ENCODE measurements at places on chromosomes 4 and X.

GRCh38 chr4:41507291-41507947, 30.5 kb upstream of the LIMCH1 start:
- DNase-seq, result no peak

DNA sequence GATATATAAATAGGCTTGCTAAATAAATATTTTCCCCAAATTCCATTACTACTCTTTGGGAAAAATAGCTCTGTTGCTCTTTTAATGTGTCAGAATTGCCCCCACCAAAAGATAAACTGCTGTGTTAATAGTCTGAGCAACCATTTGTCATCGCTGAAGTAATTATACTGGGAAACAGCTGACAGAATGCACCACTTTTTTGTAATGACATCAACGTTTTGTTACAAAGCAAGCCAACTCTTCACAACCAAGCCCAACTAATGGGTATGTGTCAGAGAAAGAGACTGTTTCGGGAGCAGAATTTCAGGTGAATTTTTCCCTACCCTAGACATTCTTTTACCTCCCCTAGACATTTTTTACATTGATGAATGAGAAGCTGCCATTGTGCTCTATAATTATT, 405.0 kb upstream of the MAGEB18 start:
- no peak for DNase-seq

DNA sequence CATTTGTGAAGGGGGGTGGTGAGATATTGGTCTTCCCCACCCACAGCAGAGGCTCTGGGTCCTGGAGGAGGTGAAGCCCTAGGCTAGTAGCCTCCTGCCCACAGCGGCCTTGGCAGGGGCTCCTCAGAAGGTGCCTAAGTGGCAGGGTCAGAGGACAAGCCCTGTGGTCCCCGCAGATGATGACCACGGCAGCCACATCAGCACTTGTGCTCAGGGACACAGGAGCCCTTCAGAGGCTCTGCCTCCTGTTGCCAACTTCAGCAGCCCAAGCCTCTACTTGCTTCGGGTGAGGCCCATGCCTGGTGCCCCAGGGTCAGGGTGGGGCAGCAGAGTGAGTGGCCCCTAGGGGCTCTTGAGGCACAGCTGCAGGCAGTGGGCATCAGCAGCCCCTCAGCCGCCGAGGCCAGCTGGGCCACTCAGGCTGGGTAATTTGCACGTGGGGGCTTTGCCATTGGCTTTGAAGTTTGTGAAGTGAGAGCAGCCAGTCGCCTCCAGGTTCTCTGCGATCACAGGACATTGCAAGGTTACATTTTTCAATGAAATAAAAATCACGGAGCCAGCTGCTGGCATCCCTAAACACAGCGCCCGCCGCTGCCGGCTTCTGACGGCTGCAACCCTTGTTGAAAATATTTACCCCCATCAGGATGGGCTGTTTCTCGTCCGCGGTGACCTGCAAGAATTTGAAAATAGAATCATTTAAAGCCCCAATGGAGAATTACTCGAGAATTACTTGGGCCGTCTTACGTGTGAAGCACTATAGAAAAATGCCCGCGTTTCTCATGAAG, 108.5 kb downstream of the HMX1 start:
- no peak for DNase-seq

DNA sequence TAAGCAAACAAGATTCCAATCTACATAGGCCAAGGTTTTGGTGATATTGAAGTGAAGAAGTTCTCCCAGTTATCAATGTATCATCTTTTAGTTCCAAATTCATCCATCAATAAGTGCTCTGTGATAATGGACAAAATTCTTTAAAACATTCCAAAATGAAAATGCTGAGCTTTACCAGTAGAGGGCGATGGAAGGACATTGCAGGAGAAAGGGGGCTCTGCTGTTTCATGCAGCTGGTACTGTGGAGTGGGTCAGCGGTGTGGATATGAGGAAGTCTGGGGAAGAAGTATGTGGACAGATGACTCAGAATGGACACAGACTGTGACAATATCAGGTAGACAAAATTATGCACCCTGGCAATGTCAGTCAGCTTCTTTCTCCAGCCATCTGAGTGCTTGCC, 46.6 kb upstream of the HS6ST2 start:
- DNase-seq, result peak; percentile 4

- DNase-seq, result no peak
These were observed 66.3 kb downstream of the WWC2 start for GRCh38 chr4:183165376-183165775.

- no peak for DNase-seq
These were observed 152.3 kb downstream of the AMELX start for GRCh38 chrX:11445540-11445939.

GRCh38 chr4:4948370-4948769, 70.9 kb downstream of the CYTL1 start:
- no peak for DNase-seq

- DNase-seq, result no peak
These were observed 36.3 kb downstream of the BCLAF3 start for GRCh38 chrX:19954335-19955096.

DNA sequence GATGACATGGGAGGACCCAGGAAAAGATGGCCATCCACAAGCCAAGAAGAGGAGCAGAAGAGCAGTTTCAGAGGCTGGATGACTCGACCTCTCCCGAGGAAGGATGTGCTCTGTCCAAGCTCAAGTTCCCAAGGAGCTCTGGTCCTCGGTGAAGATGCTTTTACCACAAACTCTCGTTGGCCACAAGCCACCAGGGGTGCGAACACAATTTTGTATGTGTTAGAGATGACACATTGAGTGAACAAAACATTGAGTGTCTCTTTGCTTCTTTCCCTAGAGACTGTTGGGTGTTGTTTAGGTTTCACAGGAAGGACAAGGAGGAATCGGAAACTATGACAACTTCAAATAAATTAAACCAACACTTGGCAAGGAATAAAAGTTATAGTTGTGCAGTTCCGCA, 26.3 kb downstream of the FGFBP1 start:
- DNase-seq, result no peak

- no peak for DNase-seq
These were observed 74.6 kb upstream of the C1QTNF7 start for GRCh38 chr4:15353207-15353606.

- peak; percentile 24 for DNase-seq
These were observed 168.8 kb upstream of the RBPJ start for GRCh38 chr4:26152056-26152455.

- no peak for DNase-seq
These were observed 161.1 kb upstream of the NAP1L5 start for GRCh38 chr4:88858752-88859151.

- no peak for DNase-seq
These were observed 105.0 kb downstream of the PCDH7 start for GRCh38 chr4:30825008-30825770.

DNA sequence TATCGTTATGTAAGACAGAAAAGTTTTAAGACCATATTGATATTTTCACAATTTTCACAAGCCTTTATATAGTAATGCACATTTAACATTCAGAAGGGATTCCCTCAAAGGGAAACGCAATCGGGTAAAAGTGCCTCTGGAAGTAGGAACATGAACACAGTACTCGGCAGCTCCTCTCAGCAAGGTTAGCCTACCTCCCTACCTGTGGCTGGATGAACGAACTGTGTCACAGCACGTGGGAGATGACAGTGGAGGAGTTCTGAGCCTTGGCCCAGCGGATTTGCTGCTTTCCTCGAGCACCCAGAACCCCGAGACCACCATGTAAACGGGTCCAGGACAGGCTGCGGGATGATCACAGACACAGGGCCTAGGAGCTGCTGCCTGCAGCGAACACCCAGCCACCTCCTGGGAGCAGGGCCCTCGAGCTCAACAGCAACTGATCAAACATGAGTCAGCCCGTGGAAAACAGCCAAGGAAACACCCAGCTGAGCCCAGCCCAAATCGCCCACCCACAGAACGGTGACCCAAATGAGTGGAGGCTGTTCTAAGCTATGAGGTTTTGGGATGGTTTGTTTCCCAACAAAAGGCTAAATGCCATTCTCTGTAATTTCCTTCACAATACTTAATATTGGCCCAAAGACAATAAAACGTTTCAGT, 30.4 kb downstream of the FAT1 start:
- no peak for DNase-seq

DNA sequence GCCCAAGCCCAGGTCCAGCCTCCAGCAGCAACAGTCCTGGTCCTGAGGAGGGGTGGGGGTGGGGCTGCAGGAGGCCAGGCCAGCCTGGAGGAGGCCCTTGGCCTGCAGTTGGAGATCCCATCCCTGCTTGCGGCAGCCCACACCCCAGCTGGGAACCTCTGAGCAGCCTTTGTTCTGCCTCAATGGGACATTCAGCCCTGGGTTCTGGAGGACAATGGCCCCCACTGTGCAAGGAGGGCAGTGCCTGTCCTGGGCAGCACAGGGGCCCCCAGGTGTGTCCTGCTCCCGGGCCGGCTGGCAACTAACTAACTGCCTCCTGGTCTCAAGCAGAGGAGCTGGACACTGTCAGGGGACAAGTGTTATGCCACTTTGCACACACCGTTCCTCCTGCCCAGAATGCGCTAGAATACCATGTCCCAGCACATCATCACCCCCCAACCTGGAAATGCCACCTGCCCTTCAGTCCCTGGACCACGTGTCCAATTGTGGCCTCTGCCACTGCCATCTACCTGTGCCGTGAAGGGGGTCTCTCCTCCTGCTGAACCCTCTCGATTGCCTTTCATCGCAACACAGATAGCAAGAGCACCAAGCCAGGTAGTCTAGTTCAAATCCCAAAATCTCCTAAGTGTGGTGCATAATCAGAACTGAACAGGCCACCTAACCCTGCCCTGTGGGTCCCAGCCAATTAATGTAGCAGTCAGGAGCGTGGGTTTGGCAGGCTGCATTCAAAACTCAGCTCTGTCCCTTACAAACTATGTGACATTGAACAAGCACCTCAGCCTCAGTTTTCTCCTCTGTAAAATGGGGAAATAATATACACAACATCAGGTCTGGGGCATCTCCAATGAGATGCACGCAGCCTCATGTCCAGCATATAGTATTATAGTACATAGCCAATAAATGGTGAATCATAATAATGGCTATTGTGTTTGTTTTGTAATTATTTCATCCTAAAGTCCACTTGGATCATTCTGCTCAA, 8.8 kb downstream of the PPP2R2C start:
- no peak for DNase-seq

GRCh38 chr4:109079201-109079600, 223.3 kb downstream of the COL25A1 start:
- no peak for DNase-seq

- DNase-seq, result no peak
These were observed 136.3 kb downstream of the MGST2 start for GRCh38 chr4:139801895-139802294.

- no peak for DNase-seq
These were observed 229.5 kb downstream of the GALNTL6 start for GRCh38 chr4:172042714-172043114.

- DNase-seq, result no peak
These were observed 22.8 kb upstream of the HADH start for GRCh38 chr4:107966903-107967302.

GRCh38 chrX:44651358-44651757, 108.7 kb upstream of the FUNDC1 start:
- no peak for DNase-seq

GRCh38 chr4:53671757-53672156, 80.5 kb upstream of the LNX1 start:
- DNase-seq, result peak; percentile 66

DNA sequence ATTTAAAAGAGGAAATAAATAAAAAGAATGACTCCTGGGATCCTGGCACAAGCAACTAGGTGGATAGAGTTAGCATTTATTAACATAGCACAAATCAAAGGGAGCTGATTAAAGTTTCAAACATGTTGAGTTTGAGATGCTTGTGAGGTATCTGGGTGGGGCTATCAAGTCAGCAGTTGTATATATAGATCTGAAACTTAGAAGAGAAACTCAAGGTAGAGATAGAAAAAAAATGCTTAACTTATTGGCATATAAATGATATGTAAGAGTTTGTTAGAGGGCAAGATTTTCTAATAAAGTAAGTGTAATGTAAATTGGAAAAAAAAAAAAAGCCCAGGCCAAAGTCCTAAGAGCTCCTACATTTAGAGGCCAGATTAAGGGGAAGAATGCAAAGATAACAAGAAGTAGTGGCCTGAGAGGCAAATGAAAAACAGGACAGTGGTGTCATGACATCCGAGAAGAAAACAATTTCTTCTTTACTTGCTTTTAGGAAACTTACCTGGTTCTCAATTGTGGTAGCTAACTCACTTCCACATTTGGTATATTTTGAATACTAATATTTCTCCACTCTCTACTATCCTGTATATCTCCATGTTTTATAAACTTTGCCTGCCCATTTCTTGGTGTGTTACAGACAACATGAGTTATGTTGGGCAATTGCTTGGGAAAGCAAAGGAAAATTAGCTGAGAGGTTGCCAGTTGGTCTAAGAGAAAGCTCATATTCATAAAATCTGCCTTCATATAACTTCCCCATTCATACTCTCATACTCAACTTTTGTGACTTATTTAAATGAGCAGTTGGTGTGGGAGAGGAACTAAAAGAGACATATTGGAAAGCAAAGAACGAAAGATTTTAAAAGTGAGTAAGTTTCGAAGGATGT, 169.2 kb downstream of the PARM1 start:
- no peak for DNase-seq

DNA sequence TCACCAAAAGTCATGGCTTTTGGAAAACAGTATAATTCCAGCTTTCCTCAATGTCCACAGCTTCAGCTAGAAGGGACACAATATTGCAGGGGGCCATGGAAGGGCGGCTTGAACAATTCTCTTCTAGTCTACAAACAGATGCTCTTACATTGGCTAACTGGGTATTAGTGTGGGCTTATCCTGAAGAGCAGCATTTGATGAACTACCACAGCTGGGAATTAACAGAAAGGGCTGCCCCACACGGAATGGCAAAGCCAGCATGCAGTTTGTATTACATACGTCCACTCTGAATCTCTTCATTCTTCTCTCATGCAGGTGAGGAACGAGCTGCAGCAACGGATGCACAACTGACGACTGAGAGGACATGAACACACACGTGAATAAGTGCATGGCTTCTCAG, 13.0 kb upstream of the PDCL2 start:
- DNase-seq, result no peak

DNA sequence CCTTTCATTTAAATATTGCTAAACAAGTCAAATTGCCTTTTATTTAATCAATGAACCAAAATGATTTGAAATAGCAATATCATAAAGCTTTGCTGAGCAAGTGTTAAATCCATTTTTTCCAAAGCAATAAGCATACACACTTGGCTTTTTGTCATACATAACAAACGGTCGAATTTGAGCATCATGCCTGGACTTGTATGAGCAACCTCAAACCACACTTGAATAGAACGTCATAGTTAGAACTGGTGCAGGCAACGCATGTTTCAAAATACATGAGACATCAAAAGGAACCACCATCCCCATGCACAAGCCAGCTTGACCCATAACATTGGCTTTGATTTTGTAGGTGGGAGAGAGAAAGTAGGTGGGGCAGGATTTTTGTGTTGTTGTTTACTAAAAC, 812.3 kb upstream of the FRG1 start:
- no peak for DNase-seq
